Left cardiac atrium (tissue), 4 donors: ENCODE measurements at places on chromosomes 4 and X. TPM values are rescaled to one million over a fixed set of nuclear protein-coding genes. Genes with fewer than 3 reads are reported as not detected.

The PASD1 gene
- not detected for total RNA-seq

The ARHGAP4 gene
- 20.4 TPM for total RNA-seq

The MSX1 gene
- total RNA-seq = 4.5 TPM

The ETDB gene
- total RNA-seq = not detected

The GRIPAP1 gene
- total RNA-seq = 23.7 TPM

The TRIM2 gene
- 22.6 TPM for total RNA-seq

DNA sequence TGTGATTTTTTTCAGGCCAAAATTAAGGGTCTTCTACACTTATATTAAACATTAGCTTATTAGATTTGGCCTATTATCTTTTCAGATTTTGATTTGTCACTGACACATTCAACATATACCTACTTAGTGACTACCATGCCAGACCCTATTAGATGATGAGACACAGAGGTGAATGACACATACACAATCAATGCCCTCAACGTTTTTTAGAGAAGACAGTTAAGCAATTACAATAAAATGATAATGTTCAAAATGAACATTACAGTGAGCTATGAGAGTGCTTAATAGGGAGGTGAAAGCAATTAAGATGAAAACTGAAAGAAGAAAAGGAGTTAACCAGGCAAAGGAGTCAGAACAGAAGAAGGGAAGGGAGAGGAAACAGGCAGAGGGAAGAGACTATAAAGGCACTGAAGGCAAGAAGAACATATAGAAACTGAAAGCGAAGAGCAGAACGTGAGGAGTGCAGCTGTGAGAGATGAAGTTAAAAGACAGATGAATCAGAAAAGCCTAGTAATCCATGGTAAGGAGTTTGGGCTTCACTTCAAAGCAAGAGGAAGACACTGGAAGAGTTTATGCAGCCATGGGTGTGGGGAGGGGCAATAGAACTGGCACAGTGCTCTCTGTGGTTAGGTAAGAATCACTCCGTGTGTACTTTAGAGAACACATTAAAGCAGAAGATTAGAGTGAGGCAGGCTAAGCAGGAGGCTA lies 119.0 kb downstream of the REELD1 start:
- no peak for DNase-seq

DNA sequence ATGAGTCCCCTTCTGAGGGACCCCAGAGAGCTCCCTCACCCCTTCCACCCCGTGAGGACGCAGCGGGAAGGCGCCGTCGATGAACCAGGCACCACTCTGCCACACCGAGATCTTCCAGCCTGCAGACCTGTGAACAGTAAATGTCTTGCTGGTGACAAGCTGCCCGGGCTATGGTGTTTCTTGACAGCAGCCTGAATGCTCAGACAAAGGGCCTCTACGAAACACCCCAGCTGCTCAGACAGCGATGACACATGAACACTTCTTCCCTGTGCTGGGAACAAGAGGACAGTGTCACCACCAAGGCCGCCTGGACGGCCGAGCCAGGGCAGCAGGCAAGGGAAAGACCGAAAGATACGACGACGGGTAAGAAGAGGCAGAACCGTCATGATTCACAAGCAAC lies 30.6 kb upstream of the GTPBP6 start:
- DNase-seq = peak; percentile 23

GRCh38 chrX:68018248-68019203 lies 414.8 kb downstream of the OPHN1 start:
- no peak for DNase-seq

DNA sequence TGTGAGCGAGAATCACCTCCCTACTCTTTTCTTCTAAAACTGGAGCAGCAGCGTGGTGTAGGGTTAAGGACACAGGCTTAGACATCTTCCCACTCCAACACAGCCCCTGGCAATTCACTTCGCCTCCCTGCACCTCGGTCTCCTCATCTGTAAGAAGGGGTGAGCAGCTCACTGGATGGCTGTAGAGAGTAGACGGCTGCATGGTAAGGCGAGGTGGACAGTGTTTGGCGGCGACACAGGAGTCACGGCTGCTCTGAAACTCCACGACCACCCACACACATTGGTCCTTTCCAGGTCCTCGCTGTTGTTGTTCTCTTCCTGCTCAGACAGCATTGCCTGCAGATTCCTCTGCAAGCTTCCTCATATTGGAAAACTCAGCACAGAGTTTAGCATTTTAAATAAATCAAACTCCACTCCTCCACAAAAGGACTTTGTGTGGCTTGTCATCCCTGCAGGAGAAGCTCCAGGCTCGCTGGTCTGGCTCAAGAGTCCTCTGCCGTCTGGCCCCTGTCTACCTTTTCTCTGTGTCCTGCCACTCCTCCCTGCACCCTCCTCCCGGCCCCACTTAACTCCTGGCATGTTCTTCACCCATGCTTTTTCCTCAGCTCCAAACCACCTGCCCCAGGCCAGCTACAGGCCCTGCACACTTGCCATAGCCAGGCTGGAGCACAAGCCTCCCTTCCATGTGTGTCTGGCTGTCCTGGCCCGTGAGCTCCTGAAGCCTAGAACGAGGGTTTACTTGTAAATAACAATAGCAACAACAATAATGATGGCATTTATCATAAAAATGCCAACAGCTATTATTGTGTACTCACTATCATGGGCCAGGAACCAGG lies 41.3 kb upstream of the CRMP1 start:
- no peak for DNase-seq

- no peak for DNase-seq
These were observed at the start of gene JCHAIN for GRCh38 chr4:70666369-70666768. TSS of gene JCHAIN (minus strand) at chr4:70666508. CDS start at chr4:70666490, 18 bp downstream.

- no peak for DNase-seq
These were observed 104.6 kb upstream of the MXRA5 start for GRCh38 chrX:3450881-3451570.

- no peak for DNase-seq
These were observed 379.8 kb downstream of the ZNF674 start for GRCh38 chrX:46165411-46165810.
